NCI-H187 treated with DMSO at 0.1 percent for 48 hours (cell line): ENCODE measurements at places on chromosomes 6 and 20.

DNA sequence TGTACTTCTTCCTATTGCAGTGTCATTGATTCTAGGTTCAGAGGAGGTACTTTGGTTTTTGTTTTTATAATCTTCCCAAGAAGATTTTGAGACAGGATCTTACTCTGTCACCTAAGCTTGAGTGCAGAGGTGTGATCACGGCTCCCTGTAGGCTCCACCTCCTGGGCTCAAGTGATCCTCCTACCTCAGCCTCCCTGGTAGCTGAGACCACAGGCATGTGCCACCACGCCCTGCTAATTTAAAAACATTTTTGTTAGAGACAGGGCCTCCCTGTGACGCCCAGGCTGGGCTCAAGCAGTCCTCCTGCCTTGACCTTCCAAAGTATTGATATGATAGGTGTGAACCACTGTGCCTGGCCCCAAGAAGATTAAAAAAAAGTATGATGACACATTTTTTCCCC is 3.4 kb upstream of the SLC17A5 start:
- no peak for DNase-seq

GRCh38 chr6:149823013-149823412 is 41.1 kb downstream of the LRP11 start:
- no peak for DNase-seq

GRCh38 chr20:64242797-64243475 is 12.6 kb upstream of the PCMTD2 start:
- no peak for DNase-seq

- no peak for DNase-seq
Observed at GRCh38 chr20:19889011-19889953, 127.9 kb upstream of the NAA20 start.

GRCh38 chr6:42689371-42689770 is 33.0 kb downstream of the PRPH2 start:
- no peak for DNase-seq

- no peak for DNase-seq
Observed at GRCh38 chr6:163872335-163872734, 457.8 kb downstream of the QKI start.

DNA sequence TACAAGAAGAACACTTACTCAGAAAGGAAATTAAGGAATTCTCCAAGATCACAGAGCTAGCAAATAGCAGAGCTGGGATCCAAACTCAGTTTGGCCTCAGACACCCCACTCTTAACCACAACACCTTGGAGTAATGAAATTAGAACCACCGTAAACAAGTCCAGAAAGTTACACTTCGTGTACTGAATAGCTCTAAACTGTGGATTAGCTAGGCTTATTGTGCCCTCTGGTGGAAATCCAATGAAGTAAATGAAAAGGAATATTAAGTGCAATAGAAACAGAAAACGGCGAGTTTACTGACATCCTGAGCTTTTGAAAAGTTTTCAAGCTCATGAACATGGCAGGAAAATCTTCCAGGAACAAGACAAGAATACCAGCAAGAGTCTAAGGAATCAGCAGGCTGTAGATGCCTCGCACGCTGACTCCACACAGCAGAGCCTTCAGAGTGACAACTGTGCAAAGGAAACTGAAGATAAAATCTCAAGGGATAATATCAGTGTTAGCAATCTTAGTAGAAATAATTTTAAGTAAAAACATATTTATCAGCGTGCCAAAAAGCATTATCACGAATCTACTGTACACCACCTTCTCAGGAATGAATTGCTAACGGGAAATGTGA is 34.6 kb downstream of the FBXO5 start:
- no peak for DNase-seq

DNA sequence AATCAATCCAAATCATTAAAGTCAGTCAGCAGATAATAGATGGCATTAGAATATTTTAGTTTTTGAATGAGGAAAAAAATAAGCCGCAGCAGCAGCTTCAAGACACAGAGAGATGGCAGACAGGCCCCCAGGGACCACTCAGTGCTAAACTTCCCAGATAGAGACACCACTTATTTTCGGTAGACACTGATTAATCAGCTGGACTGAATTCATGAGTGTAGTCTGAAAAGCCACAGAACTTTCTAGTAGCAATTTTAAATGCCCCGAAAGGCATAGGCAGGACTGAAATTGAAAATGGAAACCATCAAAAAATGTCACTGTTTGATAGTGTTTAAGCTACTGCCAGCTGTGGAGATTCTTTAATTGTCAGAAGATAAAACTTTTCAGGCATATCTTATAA is 3.1 kb upstream of the CLDN20 start:
- DNase-seq: no peak

DNA sequence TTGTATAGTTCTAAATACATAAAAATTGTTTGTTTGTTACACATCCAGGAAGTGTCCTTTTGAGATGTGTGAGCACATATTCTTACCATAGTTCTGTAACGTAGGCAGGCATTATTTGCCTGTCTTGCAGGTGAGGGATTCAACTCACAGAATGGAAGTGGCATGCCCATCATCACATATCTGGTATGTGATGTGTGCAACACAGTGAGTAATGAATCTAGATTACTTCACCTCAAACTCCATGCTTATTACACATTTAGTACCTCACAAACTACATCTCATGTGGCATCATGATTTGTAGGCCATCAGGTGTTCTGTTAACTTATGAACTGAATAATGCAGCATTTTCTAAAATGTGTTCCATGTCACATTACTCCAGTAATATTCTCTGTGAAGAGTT is 181.6 kb downstream of the PLCB4 start:
- no peak for DNase-seq

GRCh38 chr20:16107172-16107870 is 465.9 kb downstream of the KIF16B start:
- no peak for DNase-seq

DNA sequence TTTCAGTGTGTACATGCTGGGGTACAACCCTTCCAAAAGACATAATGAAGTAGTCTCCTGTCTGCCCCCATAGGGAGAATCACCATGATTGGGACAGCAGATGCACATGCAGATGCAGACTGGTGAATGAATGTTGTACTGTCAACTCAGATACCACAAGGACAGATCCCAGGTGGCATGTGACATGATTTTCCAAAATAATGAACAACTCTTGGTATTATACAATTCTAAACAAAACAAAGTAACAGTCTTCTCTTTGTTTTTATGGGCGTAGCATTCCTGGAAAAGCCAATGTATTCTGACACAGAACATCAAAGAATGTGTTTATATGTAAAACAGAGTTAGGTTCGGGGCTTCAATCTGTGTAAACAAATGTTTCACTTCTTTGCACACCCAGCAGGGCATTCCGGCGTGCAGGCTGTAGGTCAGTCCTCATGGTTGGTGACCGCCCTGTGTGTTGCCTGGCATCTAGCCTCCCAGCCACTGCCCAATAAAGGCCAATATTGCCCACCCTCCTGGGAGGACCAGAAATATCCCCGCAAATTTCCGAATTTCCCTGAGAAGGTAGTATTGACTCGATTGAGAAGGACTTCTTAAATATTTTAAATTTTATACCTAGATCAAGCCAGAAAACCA is 127.7 kb downstream of the KLHL32 start:
- no peak for DNase-seq

- DNase-seq: no peak
Observed at GRCh38 chr6:21769405-21769861, 175.9 kb downstream of the SOX4 start.

- DNase-seq: no peak
Observed at GRCh38 chr6:79554305-79554704, 17.1 kb upstream of the LCA5 start.

- DNase-seq: peak; percentile 65
Observed at GRCh38 chr6:118893064-118893806, 717 bp upstream of the ASF1A start.

GRCh38 chr6:71768356-71768755 is 118.0 kb upstream of the RIMS1 start:
- DNase-seq: no peak

GRCh38 chr20:37095108-37095598 is 644 bp downstream of the RBL1 start:
- no peak for DNase-seq

DNA sequence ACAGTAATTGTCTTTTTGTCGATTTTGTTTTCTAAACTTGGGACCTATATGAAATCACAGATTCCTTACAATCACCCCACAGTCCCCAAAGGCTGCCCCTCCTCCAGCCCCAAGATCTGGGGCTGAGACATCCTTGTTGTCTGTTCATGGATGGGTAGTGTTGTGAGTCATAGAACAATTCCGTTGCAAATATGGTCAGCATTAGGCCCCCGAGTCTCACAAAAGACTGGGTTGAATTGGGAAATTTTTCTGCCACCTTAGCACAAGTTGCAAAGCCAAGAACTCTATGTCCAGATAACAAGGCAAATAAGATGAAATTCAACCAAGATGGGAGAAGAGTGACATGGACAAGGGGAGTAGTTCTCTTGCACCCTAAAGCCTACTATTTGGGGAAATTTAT is 10.5 kb upstream of the TAB2 start:
- no peak for DNase-seq

DNA sequence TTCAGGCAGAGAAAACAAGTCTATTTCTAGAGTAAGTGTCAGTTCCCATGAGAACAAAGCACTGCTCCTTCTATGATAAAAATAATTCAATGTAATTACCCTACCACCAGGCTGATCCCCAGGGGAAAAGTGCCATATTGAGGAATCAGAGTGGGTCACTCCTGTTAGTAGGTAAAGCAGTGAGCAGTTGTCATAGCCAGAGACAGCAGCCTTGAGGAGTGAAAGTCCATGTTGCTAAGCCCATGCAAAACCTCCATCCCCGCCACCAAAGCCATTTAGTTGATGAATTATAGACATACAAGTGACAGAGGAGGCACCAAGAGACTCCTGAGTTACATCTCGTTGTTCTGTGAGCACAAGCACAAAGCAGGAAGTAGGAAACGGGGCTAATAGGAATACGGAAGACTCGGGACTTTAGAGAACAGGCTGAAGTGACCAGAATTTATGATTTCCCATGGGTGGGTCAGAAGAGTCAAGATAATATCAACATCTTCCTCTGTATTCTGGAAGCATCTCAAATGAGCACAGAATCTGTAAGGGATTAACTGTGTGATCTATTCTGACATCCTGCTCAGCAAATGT is 197.9 kb downstream of the MAFB start:
- DNase-seq: no peak

- DNase-seq: no peak
Observed at GRCh38 chr6:156197513-156197912, 579.7 kb upstream of the ARID1B start.

GRCh38 chr6:119428633-119429032 is 79.1 kb upstream of the MAN1A1 start:
- no peak for DNase-seq

- DNase-seq: no peak
Observed at GRCh38 chr20:55888685-55889084, 116.6 kb downstream of the CBLN4 start.

DNA sequence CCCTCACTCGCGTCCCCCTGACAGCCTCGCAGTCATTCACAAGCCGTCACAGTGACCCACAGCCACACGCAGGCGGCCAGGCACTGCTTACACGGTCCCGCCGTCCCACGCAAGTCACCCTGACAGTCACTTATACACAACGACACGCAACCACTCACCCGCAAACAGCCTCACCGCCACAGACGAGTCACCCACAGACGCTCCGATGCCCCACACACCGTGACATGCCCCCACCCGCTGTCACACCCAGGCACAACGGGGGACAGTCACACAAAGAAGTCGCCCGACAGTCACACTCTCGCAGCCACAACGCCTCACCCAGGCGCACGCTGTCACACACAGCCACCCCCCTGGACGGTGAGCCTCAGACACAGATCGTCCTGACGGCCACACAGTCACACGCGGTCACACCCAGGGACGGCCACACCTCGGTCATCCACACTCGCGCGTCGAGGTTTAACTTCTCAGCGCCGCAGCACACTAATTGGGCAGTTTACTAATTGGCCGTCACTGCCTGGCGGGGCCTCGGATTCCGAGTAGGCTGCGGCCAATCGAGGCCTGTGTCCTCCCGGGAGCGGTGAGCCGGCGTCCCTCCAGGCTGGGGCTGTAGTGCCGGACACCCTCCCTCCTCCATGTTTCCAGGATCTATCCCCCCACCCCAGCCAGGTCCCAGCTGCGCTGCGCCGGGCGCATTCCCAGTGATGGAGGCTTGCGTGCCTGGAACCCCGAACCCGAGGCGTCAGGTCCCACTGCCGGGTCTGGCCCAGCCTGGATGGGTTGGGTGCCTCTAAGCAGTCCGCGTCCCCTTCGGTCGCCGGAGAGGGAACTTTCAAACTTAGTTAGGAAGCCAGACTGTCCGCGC is 790 bp downstream of the TOX2 start:
- no peak for DNase-seq

GRCh38 chr6:34362909-34363680 is 29.4 kb downstream of the NUDT3 start:
- DNase-seq: no peak

- no peak for DNase-seq
Observed at GRCh38 chr20:13221673-13222318, 722 bp downstream of the ISM1 start.

- no peak for DNase-seq
Observed at GRCh38 chr20:62737271-62737811, 28.7 kb downstream of the NTSR1 start.

- DNase-seq: no peak
Observed at GRCh38 chr6:20409427-20409971, 7.8 kb downstream of the E2F3 start.

DNA sequence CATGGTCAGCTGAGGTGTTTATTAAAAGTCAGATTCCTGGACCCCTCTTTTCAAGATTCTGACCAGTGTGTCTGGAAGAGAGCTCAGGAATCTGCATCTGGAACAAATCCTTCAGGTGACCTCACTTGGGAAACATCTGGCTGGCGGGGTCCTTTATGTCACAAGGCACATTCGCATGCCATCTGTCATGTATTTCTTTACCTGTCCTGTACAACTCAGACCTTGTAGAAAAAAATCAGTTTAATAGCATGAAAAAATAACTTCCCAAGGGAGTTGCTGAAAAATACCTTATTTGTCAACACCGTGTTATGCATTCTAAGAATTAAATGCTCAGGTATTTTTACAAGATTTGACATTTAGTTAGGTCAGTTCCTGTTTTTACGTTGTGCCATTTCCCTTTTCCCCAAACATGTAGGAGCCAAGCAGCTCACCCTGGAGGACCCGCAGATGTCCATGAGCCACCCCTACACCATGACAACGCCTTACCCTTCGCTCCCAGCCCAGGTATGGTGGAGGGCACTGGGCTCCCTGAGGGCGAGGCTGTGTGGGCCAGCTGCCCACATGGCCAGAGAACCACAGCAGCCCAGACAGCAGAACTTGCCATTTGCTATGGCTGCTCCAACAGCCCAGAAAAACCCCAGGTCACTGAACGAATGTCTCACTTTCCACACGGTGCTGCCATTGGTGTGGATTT is 4.0 kb downstream of the IRF4 start:
- DNase-seq: no peak
